GM23338 (cell line): ENCODE measurements at places on chromosomes 7 and 10. TPM values are rescaled to one million over a fixed set of nuclear protein-coding genes. Genes with fewer than 3 reads are reported as not detected.

GRCh38 chr7:20466543-20467021 lies 135.9 kb downstream of the ITGB8 start:
- H3K4me3 ChIP-seq, result no peak overlapping the region
- DNase-seq, result no peak
- H3K27ac ChIP-seq, result no peak overlapping the region

DNA sequence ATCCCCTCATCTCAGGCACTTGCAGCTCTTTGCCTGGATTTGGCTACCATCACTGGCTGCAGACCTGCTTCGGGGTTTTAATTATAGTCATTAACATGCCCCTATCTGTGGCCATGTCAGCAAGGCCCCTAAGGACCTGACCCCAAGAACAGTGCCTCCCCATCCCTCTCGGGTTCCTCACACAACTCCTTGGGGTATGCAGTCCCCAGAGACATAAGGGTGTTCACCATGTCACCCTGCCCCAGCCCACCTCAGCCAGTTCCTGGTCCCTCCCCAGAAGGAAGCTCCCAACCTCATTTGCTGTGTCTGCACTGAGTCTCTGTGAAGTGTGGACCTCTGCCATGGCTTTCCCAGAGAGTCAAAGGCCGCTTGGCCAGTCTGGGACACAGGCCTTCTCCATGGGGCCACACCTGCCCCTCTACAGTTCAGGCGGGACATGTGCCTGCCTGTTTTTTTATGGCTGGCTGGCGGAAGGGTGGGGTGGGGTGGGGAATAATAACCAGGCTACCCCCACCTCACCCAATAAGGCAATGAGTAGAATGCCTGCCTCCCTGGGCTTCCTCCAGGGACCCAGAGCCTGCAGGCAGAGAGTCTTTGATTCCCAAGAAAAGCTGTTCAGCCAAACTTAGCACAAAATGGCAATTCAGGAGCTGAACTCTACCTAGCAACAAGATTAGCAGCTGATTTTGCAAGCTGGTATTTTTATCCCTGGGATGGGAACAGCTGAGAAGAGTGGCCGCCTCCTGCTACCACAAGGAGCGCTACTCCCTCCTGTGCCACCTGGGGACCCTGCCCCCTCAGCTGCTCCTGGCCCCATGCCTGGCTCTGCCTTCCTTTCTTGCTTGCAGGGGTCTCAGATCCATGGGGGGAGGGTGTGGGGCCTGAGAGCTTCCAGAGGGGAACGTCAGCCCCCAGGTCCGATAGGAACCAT lies 23.7 kb upstream of the CAMK2B start:
- H3K36me3 ChIP-seq, result no peaks in the 10 kb centered on the region
- peak; percentile 76 for DNase-seq
- no peaks in the 10 kb centered on the region; the same call in 1 of the 2 replicates for H3K4me1 ChIP-seq
- 0 out of 2 replicates have a peak, but pooled peaks cover 7% of the 10 kb centered on the region for H3K27me3 ChIP-seq
- no peak overlapping the region for H3K4me3 ChIP-seq
- H3K27ac ChIP-seq, result no peak overlapping the region

Gene HIF1AN
- total RNA-seq, result 25.3 and 26.3 TPM in 2 replicates

GRCh38 chr7:18727115-18727870 lies 231.7 kb downstream of the HDAC9 start:
- no peak for DNase-seq
- H3K36me3 ChIP-seq, result no peaks in the 10 kb centered on the region
- H3K27ac ChIP-seq, result no peak overlapping the region
- H3K4me1 ChIP-seq, result no peaks in the 10 kb centered on the region
- no peaks in the 10 kb centered on the region for H3K27me3 ChIP-seq

Gene ENTPD1
- total RNA-seq, result 2.0 and 2.3 TPM in 2 replicates

- no peaks in the 10 kb centered on the region for H3K36me3 ChIP-seq
- no peak overlapping the region for H3K4me3 ChIP-seq
- H3K27me3 ChIP-seq, result no peaks in the 10 kb centered on the region
- no peak for DNase-seq
Observed at GRCh38 chr7:12851142-12851541, 163.7 kb downstream of the ARL4A start.

DNA sequence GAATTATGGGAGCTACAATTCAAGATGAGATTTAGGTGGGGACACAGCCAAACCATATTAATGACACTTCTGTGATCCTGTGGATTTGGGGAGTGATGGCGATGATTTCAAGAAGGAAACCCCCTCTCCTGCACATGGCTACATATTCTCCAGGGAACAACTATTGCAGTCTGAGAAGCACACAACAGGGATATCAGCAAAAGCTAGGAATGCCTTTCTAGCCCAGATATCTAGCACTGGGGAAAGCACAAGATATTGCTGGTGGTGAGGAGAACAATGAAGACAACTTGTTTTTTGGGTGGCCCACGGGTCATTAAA lies 24.3 kb downstream of the EPDR1 start:
- H3K27ac ChIP-seq, result no peak overlapping the region
- no peak overlapping the region for H3K4me3 ChIP-seq
- no peaks in the 10 kb centered on the region for H3K27me3 ChIP-seq
- H3K36me3 ChIP-seq, result no peaks in the 10 kb centered on the region
- no peak for DNase-seq
- peaks cover 5% of the 10 kb centered on the region; the same call in 1 of the 2 replicates for H3K4me1 ChIP-seq

- H3K36me3 ChIP-seq, result peaks cover 9% of the 10 kb centered on the region; the same call in 1 of the 2 replicates
- H3K27me3 ChIP-seq, result no peaks in the 10 kb centered on the region
- peak; percentile 38 for DNase-seq
- H3K4me1 ChIP-seq, result peaks cover 25% of the 10 kb centered on the region
- no peak overlapping the region for H3K27ac ChIP-seq
- H3K4me3 ChIP-seq, result no peak overlapping the region
Observed at GRCh38 chr7:118629898-118630438, 405.5 kb downstream of the ANKRD7 start.
